Calu3 (cell line): ENCODE measurements at places on chromosomes 16 and 17. TPM values are rescaled to one million over a fixed set of nuclear protein-coding genes. Genes with fewer than 3 reads are reported as not detected.

- H3K36me3 ChIP-seq: no peaks in the 10 kb centered on the region
- H3K4me3 ChIP-seq: no peak overlapping the region
- DNase-seq: no peak
- H3K4me1 ChIP-seq: no peaks in the 10 kb centered on the region
- H3K27me3 ChIP-seq: peaks cover 32% of the 10 kb centered on the region
- H3K27ac ChIP-seq: no peak overlapping the region
These were observed 102.8 kb upstream of the AXIN2 start for GRCh38 chr17:65664266-65664665.

GRCh38 chr17:14203388-14203787 lies 33.3 kb downstream of the CDRT15 start:
- no peak overlapping the region for H3K4me3 ChIP-seq
- H3K4me1 ChIP-seq: peaks cover 62% of the 10 kb centered on the region
- H3K27me3 ChIP-seq: no peaks in the 10 kb centered on the region
- DNase-seq: no peak
- H3K27ac ChIP-seq: no peak overlapping the region

- H3K27ac ChIP-seq: no peak overlapping the region
- H3K4me3 ChIP-seq: peak overlapping the region; percentile 89
- peaks cover 47% of the 10 kb centered on the region for H3K36me3 ChIP-seq
- no peaks in the 10 kb centered on the region for H3K27me3 ChIP-seq
- no peak for DNase-seq
- peaks cover 18% of the 10 kb centered on the region for H3K4me1 ChIP-seq
These were observed 709 bp downstream of the RAB34 start for GRCh38 chr17:28716740-28717577.

GRCh38 chr17:19296786-19297778 lies 59.9 kb downstream of the EPN2 start:
- H3K36me3 ChIP-seq: no peaks in the 10 kb centered on the region
- H3K27me3 ChIP-seq: no peaks in the 10 kb centered on the region
- H3K4me3 ChIP-seq: no peak overlapping the region
- no peak overlapping the region for H3K27ac ChIP-seq

The CA7 gene
- not detected in 2 replicates for total RNA-seq

- no peak overlapping the region for H3K4me3 ChIP-seq
- peaks cover 15% of the 10 kb centered on the region for H3K36me3 ChIP-seq
- H3K4me1 ChIP-seq: peaks cover 41% of the 10 kb centered on the region
- no peak overlapping the region for H3K27ac ChIP-seq
These were observed 51.7 kb downstream of the ARHGAP27 start for GRCh38 chr17:45380991-45381390.
